ENCODE measurements at places on chromosomes 11 and 22.
A peak's percentile ranks its signal among the peaks of the same experiment; 100 is the strongest.

- no peak for DNase-seq
These were observed 29.1 kb upstream of the SYT7 start for GRCh38 chr11:61609980-61610366.

- no peak for DNase-seq
These were observed 27.6 kb upstream of the ARL14EP start for GRCh38 chr11:30295178-30295885.

- DNase-seq, result no peak
These were observed 14.6 kb downstream of the CAPN5 start for GRCh38 chr11:77081381-77081851.

GRCh38 chr11:128468111-128468510, 119.2 kb downstream of the ETS1 start:
- no peak for DNase-seq

DNA sequence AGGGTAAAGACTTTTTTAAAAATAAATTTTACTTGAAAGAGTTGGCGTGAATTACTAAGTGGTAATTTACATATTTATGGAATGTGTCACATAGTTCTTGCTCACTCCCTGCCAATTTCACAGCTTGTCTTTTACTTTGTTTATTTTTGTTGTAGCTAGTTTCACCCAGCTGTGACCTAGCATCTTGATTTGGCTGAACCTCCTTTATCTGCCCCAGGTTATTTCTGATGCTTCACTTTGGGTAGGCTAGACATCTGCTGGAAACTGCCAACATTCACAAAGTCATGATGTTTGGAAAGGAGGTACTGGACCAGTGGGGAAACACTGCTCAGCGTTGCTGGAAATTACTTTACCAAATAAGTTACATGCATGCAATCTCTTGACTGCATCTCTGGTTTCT, 1676.0 kb upstream of the RAG2 start:
- no peak for DNase-seq

GRCh38 chr22:26949193-26949592, 291.8 kb downstream of the MIAT start:
- DNase-seq, result no peak

- no peak for DNase-seq
These were observed 43.7 kb downstream of the SCGB1A1 start for GRCh38 chr11:62462508-62462892.

GRCh38 chr11:76694664-76695063, 24.1 kb upstream of the LRRC32 start:
- DNase-seq, result peak; percentile 49

DNA sequence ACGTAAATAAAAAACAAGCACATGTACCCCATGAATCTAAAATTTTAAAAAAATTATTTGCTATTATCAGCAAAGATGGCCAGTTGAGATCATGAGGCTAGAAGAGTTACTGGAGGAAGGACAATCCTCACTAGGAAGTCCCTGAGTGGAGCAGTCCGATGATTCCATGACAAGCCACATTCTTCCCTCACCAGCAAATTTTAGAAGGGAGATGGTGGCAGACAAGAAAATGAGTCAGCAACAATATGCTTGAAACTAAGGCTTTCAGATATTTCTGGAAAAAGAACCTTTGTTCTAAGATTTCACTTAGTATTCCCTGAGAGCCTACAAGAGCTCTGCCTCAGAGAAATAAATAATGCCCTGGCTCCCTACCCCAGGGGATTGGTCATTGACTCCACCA, 34.9 kb downstream of the P4HA3 start:
- no peak for DNase-seq

DNA sequence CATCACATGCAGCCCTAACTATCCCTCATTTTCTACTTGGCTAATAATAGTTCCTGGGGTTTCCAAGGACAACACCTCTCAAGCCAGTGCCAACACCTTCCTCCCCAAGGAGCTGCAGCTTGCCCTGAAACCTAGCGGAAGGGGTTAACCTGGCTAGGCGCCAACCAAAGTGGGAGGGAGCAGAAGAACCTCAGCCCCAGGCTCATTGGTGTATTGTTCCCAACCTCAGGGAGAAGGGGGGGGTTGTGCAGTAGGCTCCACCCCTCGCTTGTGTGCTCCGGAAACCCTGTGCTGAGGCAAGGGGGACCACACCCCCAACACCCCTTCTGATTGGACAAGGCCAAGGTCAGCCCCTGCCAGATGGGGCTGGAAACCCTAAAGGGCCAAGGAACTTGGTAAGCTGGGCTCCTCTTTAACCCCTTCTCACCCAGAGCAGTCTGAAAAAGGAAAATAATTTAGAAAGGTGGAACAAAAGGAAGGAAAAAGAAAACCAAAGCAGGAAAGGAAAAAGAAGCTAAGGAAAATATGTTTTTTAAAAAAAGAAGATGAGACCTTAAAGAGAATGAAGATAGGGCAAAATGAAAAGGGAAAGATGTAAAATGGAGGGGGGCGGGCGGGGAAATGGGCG, 2.5 kb downstream of the MTA2 start:
- DNase-seq, result peak; percentile 98

DNA sequence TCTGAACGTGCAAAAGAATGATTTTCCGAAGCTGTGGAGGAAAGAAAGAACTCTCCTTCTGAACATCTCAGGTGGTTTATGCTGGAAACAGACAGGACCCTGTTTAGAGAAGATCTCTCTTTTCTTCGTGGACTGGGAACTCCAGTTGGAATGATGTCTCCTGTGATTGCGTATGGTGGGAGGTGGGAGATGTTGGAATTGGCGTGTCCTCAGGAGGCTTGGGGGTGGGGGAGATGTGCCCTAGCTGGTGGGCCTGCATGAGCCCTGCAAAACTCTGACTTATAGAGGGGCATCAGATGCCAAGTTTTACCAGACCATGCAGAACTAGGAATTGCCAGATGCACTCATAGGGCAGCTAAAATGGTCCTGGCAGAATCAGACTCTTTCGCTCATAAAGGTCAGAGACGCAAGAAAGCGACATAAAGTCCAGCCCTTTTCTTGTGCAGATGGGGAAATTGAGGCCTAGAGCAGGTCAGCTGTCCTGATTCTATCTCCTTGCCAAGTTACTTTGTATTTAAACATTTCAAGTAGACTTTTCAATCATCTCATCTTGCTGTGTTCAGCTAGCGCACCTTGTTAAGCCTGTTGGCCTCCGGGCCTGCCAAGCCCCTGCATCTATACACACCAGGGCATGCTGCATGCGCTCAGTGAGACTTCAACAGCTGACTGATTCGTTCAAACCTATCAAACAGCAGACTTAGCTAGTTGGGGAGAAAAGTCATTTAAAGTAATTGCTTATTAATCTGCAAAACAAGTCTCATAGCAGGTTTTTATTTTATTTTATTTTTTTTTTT, 34.2 kb upstream of the EHF start:
- DNase-seq, result no peak

GRCh38 chr22:46336119-46337078, 885 bp downstream of the TRMU start:
- DNase-seq, result no peak

DNA sequence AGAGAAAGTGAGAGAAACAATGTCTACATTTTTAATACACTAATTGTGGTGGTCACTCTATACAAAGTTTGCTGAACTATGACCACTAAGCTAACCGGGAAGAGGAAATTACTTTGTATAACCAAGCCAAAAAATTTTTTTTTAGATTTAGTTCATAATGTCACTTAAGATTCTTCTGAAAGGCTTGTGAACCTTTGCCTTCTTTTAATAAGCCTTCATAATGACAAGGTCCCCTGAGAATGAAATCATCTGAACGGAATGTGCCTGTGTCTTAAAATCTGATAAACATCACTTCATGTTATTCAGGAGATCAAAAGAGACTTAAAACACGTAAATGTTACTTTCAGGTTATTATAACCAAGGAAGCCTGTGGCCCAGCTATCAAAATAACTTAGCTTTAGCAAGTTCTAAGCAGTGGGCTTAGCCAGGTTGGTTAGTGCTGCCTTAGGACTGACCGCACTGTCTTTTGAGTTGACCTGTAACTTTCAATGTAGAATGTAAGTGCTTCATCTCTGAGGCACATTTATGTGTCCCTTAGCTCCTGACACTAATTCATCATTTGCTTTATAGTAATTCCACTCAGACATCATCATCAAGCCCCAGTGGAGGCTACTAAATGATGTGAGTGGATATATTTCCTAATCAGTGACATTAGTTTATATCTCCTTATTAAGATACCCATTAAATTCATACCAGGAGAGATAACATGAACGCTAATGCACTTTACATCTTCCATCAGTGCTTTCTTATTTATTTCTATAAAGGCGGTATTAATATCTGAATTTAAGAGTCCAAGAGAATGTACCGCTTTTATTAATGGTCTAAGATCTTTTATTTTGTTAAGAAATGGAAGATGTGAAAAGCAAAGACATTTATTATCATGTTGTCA, 122.5 kb downstream of the WNT11 start:
- no peak for DNase-seq

- no peak for DNase-seq
These were observed 27.9 kb upstream of the PAK1 start for GRCh38 chr11:77501758-77502157.
